ENCODE measurements at places on chromosomes 12 and 14. TPM values are rescaled to one million over a fixed set of nuclear protein-coding genes. Genes with fewer than 3 reads are reported as not detected.

TMEM117 gene
- polyA plus RNA-seq = 15.6 TPM

SPTB gene
- polyA plus RNA-seq = 13.1 TPM

PZP gene
- 0.40 TPM for polyA plus RNA-seq

FOXG1 gene
- 0.08 TPM for polyA plus RNA-seq

LRRIQ1 gene
- 49.5 TPM for polyA plus RNA-seq

ENDOU gene
- 0.42 TPM for polyA plus RNA-seq

OTX2 gene
- polyA plus RNA-seq = not detected

MARS1 gene
- 120 TPM for polyA plus RNA-seq

TAS2R20 gene
- 1.2 TPM for polyA plus RNA-seq

ABCD2 gene
- 0.05 TPM for polyA plus RNA-seq

MANSC4 gene
- 0.15 TPM for polyA plus RNA-seq

ASIC1 gene
- polyA plus RNA-seq = 4.6 TPM

RD3L gene
- polyA plus RNA-seq = 0.04 TPM

ARHGEF40 gene
- polyA plus RNA-seq = 79.9 TPM

RAB5B gene
- polyA plus RNA-seq = 172 TPM

RPGRIP1 gene
- 0.57 TPM for polyA plus RNA-seq

LPAR5 gene
- 1.7 TPM for polyA plus RNA-seq

TUBA1A gene
- 465 TPM for polyA plus RNA-seq

GLI1 gene
- polyA plus RNA-seq = 22.4 TPM

CAPZA3 gene
- 0.14 TPM for polyA plus RNA-seq

CYP46A1 gene
- polyA plus RNA-seq = 2.2 TPM

GLS2 gene
- polyA plus RNA-seq = 1.6 TPM

All from right renal pelvis (tissue), 4 donors.